ENCODE measurements at places on chromosomes 13 and 19.

DNA sequence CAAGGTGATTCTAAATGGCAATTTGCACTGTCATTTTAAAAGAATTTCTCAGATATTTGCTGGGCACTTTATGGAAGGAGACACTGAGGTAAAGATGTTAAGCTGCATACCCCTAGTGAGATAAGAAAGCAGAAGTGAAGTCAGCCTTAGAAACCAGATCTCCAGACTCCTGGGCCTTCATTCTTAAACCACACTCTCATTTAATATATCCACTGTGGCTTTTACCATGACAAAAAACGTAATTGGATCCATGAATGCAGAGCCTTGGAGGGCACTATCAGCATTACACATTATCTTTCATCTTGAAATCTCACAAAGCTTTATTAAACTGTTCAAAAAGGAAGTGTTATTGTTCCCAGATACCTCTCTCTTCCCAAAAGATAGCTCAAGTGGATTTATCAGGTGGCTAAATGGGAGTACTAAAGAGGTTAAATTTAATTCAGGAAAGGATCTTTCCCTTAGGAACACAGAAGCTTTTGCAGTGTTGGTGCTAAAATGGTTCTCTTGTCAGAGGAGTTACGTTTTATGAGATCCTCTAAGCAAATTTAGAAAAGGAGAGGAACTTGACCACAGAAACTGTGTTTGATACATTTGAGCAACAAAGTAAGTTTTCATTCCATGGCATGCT lies 1060.4 kb downstream of the EFNB2 start:
- peak; percentile 26 for DNase-seq

DNA sequence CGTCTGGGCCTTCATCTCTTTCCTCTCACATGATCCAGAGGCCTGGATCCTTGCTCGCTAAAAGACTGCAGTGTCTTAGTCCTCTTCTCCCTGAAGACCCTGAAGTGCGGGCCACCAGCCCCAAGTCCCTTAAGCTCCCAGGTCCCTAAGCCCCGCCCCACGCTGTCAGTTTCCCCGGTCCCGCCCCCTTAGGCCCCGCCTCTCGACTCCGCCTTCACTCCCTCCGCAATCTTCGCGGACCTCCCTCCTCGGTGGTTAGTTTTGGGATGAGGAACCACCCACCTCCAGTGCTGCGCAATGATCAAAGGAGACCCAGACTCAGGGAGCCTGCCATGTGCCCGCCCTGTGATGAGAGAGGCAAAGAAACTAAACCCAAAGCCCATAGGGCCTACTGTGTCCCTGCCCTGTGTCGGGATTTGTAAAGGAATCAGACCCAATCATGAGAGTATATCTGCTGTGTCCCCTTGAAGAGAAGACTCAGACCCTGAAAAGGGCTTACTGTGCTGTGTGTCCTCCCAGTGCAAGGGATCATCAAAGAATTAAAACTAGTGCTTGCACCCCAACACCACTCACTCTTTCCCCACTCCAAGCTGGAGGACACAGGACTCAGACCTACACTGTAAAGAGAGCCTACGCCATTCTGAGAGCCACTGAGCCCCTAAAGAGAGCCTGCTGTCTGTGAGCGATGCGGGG lies 3.0 kb upstream of the COX6B1 start:
- no peak for DNase-seq

DNA sequence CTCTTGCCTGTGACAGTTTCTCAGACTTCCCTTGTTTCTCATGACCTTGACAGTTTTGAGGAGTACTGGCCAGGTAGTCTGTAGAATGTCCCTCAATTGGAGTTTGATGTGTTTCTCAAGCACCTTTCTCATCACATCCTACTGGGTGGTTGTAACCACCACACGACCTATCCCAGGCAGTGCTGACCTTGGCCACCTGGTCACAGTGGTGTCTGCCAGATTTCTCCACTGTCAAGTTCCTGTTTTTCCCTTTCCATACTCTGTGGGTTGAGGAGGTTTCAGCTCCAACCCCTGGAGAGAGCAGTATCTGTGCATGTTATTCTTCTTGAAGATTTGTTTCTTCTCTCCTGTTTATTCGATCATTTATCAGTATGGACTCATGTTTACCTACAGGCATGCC lies 8.4 kb upstream of the UPF3A start:
- no peak for DNase-seq

DNA sequence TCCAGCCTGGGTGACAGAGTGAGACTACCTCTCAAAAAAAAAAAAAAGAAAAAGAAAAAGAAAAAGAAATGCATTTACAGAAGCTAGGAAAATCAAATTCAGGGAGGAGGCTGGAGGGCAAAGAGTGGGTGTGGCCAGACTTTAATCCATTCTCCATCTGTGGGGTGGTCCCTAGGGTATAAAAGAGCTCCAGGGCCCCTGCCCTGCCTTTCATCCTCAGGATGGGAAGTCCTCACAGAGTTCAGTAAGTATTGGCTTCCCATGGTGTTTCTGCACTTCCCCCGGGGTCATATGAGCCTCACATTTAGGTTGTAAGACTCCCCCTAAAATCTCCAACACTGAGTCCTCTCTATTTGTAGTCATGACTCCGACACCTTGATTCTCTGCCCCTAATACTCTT lies 33.0 kb downstream of the DPRX start:
- DNase-seq = no peak

DNA sequence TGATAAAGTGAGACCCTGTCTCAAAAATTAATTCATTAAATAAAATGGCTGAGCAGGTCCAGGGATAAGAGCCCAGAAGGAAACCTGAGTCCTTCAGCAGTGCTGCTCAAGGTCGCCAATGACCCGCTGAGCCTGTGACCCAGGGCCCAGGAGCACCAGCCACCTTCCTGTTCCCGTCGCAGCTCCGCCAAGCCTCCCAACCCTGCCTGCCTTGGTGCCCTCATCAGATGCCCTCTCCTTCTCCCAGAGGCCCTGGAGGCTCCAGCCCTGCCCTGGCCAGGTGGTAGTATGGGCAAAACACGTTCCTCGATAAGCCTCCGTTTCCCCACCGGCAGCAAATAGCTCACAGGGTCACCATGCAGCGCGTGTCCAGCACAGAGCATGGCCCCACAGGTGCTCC lies 2.6 kb downstream of the REXO1 start:
- DNase-seq = no peak

GRCh38 chr19:40101813-40102212 lies 11.1 kb upstream of the ZNF780A start:
- DNase-seq = no peak

- no peak for DNase-seq
Observed at GRCh38 chr13:32125751-32126150, 94.2 kb downstream of the FRY start.

Measured in HS-27A (cell line).